Fibroblast of skin of scalp (primary cell): ENCODE measurements at places on chromosomes 3 and 15.

DNA sequence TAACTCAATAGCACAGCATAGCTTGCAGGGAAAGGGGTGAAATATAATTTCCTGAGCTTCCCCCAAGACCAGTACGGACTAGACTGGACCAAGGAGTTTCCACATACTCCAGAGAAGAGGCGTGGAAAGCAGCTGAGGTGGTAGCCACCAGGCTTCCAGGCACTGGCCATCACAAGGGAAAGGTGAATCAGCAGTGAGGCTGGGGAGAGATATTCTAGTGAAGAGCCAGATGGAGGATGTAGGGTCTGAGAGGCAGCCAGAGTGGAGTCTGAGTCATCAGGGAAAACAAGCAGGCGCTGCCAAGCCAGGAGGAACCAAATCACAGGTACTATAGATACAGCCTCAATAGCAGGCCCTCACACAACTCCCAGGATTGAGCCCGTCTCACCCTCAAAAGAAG is 9.6 kb upstream of the RASA2 start:
- DNase-seq = no peak

GRCh38 chr15:72086920-72087648 is 30.9 kb downstream of the MYO9A start:
- no peak for DNase-seq

DNA sequence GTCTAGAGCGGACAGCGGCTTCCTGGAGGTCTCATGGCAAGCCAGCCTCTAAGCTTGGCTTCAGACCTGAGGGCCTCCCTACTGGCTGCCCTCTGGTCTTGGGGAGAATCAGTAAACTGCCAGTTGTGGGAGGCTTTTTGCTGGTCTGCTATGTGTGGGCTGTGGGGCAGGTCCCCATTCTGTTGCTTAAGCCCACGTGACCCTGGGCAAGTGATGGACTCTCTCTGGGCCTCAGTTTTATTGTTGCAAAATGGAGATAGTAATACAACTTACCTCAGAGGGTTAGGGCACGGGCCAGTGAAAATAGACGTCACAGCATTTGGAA is 61.7 kb downstream of the SLC6A6 start:
- no peak for DNase-seq

DNA sequence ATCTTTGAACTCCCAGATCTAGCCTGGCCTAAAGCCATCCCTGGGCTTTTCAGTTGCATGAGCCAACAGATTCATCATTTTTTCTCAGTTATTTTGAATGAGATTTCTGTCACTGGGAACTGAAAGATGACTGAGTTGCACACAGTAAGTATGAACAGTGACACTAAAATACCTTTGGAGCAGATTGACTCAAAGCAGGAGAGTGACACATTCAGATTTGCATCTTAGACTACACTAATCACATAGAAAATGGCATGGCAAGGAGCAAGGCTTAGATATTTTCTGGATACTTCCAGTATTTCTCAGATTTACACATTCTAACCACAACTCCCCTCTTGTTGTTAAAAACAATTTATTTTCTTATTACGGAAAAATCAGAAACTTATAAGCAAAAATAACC is 32.8 kb downstream of the SEC62 start:
- DNase-seq = no peak

DNA sequence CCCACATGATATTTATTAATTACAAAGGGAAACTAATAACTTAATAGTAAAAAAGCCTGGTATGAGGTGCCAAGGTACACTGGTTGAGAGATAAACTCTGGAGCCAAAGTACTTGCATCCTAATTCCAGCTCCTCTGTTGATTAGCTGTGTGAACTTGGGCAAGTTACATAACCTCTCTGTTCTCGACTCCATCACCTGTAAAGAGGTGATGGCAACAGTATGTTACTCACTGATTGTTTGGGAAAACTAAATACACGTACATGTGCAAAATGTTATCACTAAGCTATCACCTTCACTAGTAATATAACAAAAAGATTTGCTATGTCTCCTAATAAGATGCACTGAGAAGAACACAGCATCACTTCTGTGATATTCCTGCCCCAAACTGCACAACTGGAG is 206.4 kb downstream of the MEX3B start:
- no peak for DNase-seq

DNA sequence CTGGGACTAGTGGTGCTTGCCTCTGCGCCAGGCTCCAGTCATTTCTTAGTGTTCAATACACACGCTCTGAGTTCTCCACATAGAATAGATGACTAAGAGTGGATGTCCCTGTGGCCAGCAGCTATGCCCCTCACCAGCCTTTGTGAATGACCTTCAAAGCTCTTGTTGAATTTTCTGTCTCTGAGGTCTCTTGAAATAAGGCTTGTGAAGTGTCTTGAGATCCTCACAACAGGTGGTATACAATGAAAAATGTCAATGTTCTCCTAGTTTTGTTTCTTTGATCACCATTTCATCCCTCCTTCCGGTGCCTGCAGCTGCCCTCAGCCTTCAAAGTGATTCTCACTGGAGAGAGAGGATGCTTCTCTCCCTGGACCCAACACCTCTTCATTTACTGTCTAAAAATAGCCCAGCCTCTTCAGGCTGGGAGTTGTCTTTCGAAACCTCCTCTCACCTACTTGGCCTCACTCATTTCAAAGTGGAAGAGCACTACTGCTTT is 5.4 kb downstream of the MAPKBP1 start:
- DNase-seq = no peak

DNA sequence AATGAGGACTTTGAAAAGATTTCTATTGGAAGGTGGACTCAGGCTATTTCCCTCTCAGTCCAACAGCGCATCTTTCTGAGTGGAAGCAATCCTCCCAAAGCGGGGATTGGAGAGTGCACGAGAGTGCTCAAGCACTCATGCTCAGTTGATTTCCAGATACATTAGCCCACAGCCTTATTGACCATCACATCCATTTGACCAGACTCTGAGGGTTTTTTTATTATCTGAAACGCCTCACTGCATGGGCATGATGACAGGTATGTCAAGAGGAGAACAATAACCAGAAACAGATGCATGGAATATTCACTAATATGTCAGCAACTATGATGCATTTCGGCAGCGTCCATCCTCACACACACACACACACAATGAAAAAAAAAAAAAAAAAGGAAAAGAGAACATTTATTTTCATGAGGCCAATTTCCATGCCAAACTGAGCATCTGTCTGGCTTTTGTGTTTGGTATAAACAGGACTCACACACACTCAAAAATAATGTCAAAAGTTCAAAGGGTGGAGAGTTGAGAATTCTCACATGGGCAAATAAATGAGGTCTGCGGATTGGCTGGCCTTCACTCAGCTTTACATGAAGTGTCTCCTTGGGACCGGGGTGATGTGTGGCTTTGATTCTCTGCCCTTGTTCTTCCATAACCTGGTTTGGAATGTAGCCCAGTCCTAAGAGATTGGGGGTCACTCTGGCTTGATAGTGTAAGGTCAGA is 371.6 kb downstream of the MCTP2 start:
- no peak for DNase-seq

GRCh38 chr3:187746059-187746441 is 782 bp upstream of the BCL6 start:
- no peak for DNase-seq

- peak; percentile 57 for DNase-seq
Measured at GRCh38 chr3:38039101-38039898, at the start of gene DLEC1. Gene DLEC1, plus strand, starts transcription at chr3:38039208. Its CDS starts 18 bp downstream, at chr3:38039226.

- no peak for DNase-seq
Measured at GRCh38 chr15:98946301-98947255, 61.0 kb downstream of the PGPEP1L start.

DNA sequence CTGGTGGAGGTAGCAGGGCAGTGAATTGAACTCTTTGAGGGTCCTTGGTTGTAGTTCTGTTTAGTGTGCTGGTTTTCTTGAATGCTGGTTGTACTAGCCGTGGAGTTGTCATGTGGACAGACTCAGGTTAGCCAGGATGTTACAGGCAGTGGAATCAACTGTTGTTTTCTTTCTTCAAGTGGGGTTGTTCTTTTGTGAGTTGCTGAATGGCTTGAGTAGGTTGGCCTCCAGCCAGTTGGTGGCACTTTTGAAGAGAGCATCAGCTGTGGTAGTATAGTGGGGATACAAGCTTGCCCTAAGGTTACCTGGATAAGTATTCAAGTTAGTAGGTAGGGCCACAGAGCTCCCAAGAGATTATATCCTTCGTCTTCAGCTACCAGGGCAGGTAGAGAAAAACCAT is 31.8 kb upstream of the RARB start:
- DNase-seq = no peak

GRCh38 chr3:194327218-194328052 is 23.7 kb downstream of the CPN2 start:
- peak; percentile 38 for DNase-seq

- DNase-seq = peak; percentile 47
Measured at GRCh38 chr3:55622116-55622515, 135.0 kb upstream of the WNT5A start.

GRCh38 chr15:39856357-39856756 is 63.7 kb downstream of the GPR176 start:
- no peak for DNase-seq

GRCh38 chr15:78536134-78536533 is 4.1 kb upstream of the PSMA4 start:
- DNase-seq = peak; percentile 12

DNA sequence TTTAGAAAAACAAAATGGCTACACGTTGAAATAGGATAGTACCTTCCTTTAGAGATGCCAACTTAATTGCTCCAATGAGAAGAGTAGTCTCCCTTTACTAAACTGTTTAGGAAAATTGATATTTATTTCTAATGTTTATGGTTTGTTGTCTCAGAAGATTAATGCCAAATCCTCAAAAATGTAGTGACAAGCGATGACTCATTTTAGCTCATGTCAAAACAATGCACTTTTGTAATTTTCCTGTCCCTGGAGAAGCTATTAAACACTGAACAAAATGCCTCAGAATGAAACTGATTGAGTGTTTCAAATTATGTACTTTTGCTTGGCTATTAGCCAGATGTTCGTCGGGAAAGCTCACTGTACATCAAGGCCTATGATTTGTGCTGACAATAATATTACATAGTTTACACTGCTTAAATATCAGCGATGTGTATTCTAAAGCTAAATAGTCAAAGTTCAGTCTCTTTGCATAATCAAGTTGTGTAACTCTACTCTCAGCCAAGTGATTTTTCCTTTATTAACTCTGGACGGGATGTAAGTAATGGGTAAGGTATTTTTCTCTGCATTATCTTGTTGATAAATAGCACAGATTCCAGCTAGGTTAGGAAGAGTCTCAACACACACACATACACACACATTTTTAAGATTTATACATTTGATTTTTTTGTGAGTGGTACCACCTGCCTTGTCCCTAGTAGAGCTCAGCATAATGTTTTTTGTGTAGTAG is 83.7 kb downstream of the CMSS1 start:
- DNase-seq = peak; percentile 88

- DNase-seq = peak; percentile 54
Measured at GRCh38 chr15:42891569-42891968, 29.0 kb downstream of the TTBK2 start.

- DNase-seq = no peak
Measured at GRCh38 chr3:135314237-135314636, 519.2 kb downstream of the EPHB1 start.

- no peak for DNase-seq
Measured at GRCh38 chr15:51183076-51183475, 88.4 kb upstream of the TNFAIP8L3 start.

GRCh38 chr15:67097424-67097823 is 32.0 kb downstream of the SMAD3 start:
- no peak for DNase-seq

- DNase-seq = no peak
Measured at GRCh38 chr3:70085613-70086012, 86.1 kb downstream of the SAMMSON start.

DNA sequence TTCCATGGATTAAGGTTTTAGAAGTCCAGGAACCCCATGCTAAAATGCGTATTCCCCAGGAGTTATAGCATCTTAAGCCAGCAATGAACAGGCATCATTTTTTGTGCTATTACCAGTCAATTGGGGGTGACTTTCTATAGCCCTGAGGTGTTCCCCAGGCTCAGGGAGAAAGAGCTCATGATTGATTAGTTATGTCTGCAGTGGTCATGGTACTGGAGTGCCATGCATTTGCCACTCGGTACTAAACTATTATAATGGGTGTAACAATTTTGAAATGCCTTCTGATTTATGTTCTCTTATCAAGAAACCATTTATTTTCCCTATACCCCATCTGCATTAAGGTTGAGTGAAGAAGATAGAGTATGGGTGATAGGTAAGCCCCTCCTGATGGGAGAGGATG is 11.9 kb downstream of the LRRC31 start:
- no peak for DNase-seq

DNA sequence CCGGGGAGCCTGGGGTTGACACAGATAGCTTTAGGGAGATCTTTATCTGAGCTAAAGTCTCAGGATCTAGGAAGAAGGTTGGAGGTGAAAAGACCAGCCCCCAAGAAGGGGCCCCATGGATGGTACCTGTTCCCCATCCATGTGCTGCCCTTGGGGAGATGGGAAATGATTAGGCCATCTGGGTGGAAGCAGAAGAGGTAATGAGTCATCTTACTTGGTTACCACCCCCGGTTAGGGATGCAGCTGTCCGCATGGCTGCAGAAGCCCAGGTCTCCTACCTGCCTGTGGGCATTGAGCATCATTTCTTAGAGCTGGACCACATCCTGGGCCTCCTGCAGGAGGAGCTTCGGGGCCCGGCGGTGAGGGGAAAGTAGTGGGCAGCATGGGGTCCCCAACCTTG is 3.1 kb upstream of the CPLX3 start:
- no peak for DNase-seq

GRCh38 chr3:16182612-16183011 is 8.1 kb downstream of the GALNT15 start:
- DNase-seq = no peak

DNA sequence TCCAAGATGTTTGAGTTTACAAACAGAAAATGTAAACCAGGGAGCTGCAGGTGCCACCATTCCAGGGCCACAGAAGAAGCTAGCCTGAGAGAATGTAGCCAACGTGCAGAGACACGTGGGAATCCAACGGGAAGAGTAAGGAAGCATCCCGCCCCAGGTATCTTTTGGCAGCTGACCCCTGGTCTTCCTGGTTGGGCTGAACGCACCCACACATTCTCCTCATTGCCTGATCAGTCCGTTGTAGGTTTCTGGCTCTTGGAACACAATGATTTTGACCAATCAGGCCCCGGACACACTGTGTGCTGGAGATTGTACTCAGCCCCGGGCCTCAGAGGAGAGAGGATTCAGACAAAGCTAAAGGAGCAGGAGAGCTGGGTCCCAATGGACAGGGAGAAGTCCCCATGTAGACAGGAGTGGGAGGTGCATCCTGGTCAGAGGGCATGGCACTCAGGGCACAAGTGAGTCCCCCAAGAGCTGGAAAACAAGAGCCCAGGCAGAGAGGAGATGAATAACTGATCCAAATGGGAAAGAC is 102.3 kb downstream of the TPRA1 start:
- no peak for DNase-seq

GRCh38 chr3:189914799-189915198 is 205.9 kb downstream of the P3H2 start:
- DNase-seq = peak; percentile 83

DNA sequence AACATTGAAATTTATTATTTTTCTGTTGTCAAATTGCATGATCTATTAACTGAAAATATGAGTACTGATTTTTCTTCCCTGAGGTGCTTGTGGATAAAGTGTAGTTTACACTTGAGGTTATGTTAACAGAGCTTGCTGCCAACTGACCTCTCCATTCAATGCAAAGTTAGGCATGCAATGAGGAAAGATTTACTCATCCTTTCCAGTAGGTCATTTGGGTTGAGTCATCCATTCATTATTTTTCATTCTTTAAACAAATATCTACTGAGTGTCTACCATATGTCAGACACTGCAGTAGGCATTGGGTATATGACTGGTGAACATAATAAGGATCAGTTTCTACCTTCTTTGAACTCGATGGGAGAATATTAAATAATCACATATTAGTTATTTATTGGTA is 604.1 kb downstream of the EDEM1 start:
- peak; percentile 20 for DNase-seq

- no peak for DNase-seq
Measured at GRCh38 chr3:57179580-57180410, 14.6 kb upstream of the IL17RD start.
